ENCODE measurements at places on chromosomes 12 and 14. TPM values are rescaled to one million over a fixed set of nuclear protein-coding genes. Genes with fewer than 3 reads are reported as not detected.

Gene TMEM119
- 5.6 TPM for polyA plus RNA-seq

Gene HHIPL1
- 0.51 TPM for polyA plus RNA-seq

Gene POTEM
- polyA plus RNA-seq: not detected

Gene C1RL
- 156 TPM for polyA plus RNA-seq

Gene LALBA
- not detected for polyA plus RNA-seq

Gene CMA1
- not detected for polyA plus RNA-seq
